ENCODE measurements at places on chromosomes 4 and X.

GRCh38 chrX:23185951-23186350, 148.7 kb upstream of the PTCHD1 start:
- DNase-seq = no peak

DNA sequence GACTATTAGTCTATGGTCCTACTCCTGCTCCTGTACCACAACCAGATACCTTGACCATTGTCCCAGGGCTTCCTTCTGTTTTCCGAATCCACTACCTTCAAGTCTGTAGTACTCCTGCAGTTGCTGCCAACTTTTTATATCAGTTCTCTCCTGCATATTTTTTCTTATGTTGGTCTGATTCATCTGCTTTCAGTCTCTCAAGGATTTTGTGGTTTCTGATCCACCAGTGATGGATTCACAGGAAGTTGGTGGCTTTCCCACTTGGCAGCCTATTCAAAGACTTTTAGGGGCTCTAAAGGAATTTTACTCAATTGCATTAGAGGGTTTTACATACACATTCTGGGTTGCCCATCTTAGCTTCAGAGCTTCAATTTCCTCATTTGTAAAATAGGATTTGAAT, 23.6 kb downstream of the KIF4A start:
- no peak for DNase-seq

DNA sequence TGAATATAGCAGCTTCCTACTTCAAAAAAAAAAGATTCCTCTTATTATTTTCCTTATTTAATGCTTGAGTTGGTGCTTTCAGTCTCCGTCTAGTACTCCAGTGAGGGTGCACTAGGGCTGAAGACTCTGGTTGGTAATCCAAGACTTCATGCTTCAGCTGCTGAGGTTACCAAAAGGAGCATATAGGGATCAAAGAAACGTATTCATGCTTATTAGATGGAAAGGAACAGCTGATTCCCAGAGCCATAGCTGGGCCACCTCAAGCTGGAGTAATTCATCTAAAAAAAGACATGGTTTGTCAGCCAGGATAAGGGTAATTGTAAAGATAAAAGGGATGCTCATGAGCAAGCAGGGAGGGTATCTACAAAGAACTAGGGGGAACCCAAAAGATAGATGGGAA, 131.7 kb upstream of the FAM47B start:
- no peak for DNase-seq

DNA sequence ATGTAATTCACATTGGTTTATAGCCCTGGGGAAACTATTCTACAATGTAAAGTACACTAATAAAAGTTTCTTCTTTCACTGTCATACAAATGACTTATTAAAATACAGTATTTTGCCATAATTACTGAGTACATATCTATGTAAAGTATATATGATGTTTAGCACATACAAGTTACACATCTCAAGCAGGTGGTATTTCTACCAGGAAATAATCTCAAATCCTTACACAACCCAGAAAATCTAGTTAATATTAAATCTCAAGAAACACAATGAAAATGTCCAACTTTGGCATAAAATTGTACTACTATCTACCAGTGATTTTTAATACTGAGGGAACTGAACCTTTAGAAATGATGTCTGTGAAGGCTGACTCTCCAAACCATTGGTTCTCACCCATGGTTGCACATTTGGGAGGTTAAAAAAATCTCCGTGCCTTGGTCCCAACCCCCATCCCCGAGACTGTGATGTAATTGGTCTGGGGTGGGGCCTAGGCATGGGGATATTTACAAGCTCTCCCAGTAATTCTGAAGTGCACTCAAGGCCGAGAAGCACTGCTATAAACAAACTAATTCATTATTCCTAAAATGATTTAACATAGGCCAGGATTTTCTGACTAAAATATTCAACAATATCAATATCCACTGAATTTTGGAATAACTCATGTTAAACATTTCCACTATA, 27.6 kb downstream of the MAP3K15 start:
- DNase-seq = no peak

DNA sequence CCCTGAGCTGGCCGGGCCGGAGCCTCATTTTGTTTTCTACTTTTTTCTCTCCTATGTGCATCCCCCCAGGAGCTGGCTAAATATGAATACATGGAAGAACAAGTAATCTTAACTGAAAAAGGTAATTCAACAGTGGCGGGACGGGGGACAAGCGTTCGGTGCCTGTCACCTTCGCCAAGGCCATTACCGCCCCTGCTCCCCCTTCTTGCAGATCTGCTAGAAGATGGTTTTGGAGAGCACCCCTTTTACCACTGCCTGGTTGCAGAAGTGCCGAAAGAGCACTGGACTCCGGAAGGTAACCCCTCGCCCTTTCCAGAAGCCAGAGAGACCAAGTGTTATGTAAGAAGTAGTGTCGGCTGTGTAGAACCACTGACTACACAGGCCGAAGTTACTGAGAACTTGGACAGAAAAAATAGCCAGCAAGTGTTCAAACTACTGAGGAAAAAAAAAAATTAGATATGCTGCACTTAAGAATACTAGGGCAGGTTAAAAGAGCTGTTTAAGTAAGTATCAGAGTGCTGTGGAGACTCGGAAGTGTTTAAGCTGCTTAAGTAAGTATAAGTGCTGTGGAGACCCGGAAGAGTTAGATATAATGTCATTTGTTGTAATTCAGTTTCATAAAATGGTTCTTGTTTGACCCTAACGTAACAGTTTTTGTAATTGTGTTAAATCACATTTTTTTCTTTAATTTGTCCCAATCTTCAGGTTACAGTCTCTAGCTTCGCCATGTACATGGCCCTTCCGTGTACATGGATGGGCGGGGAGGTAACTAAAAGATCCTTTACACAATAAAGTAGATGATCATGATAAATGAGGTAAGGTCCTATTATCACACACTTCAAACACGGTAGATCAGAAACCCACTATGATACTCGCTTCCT, 856 bp downstream of the SAT1 start:
- no peak for DNase-seq

DNA sequence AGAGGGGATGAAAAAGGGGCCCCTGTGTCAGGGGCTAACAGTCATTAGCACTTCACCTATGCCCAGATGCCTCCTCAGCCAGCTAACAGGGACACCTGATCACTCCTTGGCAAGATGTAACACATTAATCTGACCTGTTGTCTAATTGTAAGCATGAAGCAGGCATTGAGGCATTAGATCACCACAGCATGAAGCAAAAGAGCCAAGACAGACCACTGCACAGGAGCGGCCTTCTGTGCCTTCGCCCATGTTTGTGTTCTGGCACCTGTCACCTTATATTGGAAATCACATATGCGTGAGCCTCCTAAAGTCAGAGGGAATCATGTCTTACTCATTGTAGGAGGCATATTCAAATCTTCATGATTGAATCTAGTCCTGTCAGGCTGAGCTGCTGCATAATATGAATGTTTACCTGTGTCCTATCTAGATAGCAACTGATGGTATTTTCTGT, 48.4 kb downstream of the PTTG2 start:
- DNase-seq = no peak

DNA sequence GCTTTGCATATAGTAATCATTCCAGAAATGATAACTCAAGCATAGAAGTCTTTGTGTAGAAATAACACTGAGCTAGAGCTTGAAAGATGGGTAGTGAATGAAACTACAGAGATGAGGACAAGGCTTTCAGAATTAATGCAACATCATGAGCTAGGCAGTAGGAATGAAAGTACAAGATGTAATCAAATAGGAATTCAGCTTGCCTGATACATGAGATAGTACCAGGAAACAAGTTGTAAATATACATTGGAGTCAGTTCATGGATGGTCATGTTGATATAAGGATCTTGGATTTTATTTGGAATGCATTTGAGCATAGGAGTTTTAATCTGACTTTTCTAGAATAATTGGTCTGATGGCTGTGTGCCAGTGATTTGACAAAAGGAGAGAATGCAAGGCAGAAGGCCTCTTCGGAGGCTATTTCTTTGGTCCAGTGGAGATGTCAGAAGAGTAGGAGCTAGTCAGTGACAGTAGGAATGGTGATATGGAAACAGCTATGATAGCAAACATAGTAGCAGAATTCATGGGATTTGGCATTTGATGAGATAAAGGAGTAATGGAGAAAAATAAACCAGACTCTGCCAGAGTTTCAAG, 206.4 kb upstream of the PACRGL start:
- DNase-seq = no peak

GRCh38 chrX:84258708-84259107, 70.7 kb upstream of the RPS6KA6 start:
- DNase-seq = no peak

- DNase-seq = no peak
Measured at GRCh38 chr4:74161666-74162450, 3.9 kb downstream of the MTHFD2L start.

GRCh38 chr4:88793475-88793874, 95.8 kb upstream of the NAP1L5 start:
- no peak for DNase-seq
